Activated naive CD4-positive, alpha-beta T cell treated with anti-CD3 and anti-CD28 coated beads for 36 hours (primary cell): ENCODE measurements at places on chromosomes 16 and 17. TPM values are rescaled to one million over a fixed set of nuclear protein-coding genes. Genes with fewer than 3 reads are reported as not detected.

Gene RRAD
- total RNA-seq = 0.25 TPM

GRCh38 chr17:15038656-15039055, 226.5 kb downstream of the PMP22 start:
- H3K4me3 ChIP-seq = no peak overlapping the region
- no peaks in the 10 kb centered on the region for H3K36me3 ChIP-seq
- DNase-seq = no peak

DNA sequence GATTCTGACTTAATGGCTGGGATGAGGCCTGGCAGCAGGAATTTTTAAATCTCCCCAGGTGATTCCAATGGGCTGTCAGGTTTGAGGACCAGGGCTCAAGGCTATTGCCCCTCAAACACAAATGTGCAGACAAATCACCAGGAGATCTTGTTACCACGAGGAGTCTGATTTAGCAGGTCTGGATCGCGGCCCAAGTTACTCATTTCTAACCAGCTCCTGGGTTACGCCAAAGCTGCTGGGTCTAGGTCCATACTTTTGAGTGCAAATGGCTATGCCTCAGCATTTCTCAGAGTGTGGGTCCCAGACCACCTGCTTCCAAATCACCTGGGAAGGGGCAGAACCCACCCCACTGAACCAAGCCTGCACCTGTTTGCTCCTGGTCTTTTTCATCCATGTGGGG, 33.1 kb downstream of the CNGB1 start:
- H3K4me1 ChIP-seq = no peaks in the 10 kb centered on the region
- no peaks in the 10 kb centered on the region for H3K36me3 ChIP-seq
- no peak overlapping the region for H3K27ac ChIP-seq
- H3K4me3 ChIP-seq = no peak overlapping the region
- no peaks in the 10 kb centered on the region for H3K27me3 ChIP-seq
- no peak for DNase-seq

- H3K4me3 ChIP-seq = no peak overlapping the region
- H3K36me3 ChIP-seq = no peaks in the 10 kb centered on the region
- DNase-seq = no peak
- no peaks in the 10 kb centered on the region for H3K27me3 ChIP-seq
- no peak overlapping the region for H3K27ac ChIP-seq
- H3K4me1 ChIP-seq = no peaks in the 10 kb centered on the region
These were observed 115.7 kb upstream of the KCNJ16 start for GRCh38 chr17:69959283-69959682.

Gene CACNG3
- total RNA-seq = not detected

DNA sequence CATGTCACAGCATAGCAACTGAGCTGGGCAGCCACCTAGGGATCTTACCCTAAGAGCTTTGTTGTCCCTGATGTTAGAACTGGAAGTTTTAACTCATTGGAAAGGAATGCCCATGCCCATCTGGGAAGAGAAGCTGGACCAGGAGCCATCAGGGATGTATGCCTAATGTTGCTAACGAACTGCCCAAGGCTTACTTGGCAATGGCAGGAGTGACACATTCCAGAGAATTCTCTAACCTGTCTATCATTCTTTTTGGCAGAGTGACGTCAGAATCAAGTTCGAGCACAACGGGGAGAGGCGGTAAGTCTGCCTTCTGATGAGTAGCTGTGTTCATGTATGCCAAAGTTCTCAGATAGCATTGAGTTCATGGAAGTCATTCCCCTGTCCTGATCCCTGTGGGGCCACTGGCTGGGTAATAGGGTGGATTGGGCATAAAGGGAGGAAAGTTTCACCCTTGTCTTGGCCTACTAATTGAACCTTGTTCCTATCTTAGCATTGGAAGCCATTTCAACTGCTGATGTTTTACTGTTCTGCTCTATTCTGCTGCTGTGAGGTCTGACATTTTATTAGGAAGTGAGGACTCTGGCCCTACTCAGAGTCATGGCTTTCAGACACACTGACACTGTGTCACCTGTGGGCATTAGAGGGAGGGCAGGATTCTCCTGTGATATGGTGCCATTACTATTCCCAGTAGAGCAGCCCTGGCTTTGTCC, 23.7 kb downstream of the MAP3K3 start:
- peaks cover 14% of the 10 kb centered on the region for H3K36me3 ChIP-seq
- no peak overlapping the region for H3K4me3 ChIP-seq
- DNase-seq = no peak
- H3K27me3 ChIP-seq = no peaks in the 10 kb centered on the region
- peaks cover 12% of the 10 kb centered on the region for H3K4me1 ChIP-seq

GRCh38 chr16:14372471-14372870, 257.6 kb downstream of the PARN start:
- no peaks in the 10 kb centered on the region for H3K27me3 ChIP-seq
- H3K4me1 ChIP-seq = peaks cover 2% of the 10 kb centered on the region
- no peak for DNase-seq
- H3K4me3 ChIP-seq = no peak overlapping the region
- H3K36me3 ChIP-seq = no peaks in the 10 kb centered on the region
- H3K27ac ChIP-seq = no peak overlapping the region

DNA sequence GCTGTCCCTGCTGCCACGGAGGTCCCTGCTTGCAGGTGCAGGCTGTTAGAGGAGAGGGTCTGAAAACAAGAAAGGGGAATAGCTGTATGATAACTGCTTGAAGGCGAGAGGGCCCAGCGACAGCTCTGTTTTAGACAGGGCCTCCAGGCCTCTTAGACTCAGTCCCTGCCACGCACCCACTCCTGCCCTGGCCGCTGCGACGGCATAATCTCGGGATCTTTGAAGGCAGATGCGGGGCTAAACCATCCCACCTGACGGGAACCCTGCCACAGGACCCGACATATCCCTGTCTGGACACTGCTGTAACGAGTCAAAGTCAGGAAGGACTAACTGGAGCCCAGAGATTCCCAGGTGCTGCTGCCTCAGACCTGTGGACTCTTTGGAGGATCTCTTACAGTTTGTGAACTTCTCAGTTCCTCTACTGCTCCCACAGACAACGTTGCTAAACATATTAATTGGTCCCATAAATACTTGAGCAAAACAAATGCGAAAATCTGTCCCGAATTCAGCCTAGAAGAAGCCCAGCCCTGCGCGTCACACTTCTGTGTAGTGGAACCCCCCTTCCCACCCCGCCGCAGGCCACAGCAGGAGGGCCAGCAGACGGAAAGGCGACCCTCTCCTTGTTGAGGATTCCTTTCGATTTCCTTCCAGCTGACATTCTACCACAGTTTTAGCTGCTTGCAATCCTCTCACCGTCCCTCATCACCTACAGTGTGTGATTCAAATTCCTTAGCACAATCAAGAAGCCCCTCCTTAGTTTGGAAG, 998 bp upstream of the TMEM11 start:
- peak overlapping the region; percentile 91 for H3K4me3 ChIP-seq
- peaks cover 63% of the 10 kb centered on the region for H3K4me1 ChIP-seq
- H3K36me3 ChIP-seq = peaks cover 13% of the 10 kb centered on the region
- peak overlapping the region; percentile 83 for H3K27ac ChIP-seq

DNA sequence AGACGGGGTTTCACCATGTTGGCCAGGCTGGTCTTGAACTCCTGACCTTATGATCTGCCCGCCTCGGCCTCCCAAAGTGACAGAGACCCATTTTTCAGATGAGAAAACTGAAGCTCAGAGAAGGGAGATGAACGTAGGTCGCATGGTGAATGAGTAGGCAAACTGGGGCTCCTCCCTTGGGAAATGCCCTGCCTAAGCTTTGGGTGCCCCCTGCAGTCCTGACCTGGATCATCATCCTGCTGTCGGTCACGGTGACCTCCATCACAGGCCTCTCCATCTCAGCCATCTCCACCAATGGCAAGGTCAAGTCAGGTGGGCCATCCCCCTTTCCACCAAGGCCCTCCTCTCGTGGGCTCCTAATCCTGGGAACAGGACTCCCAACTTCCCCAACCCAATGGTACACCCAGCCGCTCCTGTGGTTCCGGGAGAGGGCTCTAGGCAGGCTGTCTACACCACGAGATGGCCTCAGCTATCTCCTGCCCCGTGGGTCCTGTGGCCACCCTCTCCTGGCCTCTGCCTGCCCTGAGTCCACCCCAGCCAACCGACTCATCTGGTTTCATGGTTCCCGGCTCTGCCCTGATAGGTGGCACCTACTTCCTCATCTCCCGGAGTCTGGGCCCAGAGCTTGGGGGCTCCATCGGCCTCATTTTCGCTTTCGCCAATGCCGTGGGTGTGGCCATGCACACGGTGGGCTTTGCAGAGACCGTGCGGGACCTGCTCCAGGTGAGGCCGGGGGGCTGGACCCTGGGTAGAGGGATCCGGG, 4.7 kb downstream of the SLC12A3 start:
- H3K27me3 ChIP-seq = no peaks in the 10 kb centered on the region
- H3K4me3 ChIP-seq = no peak overlapping the region
- DNase-seq = peak; percentile 70
- H3K27ac ChIP-seq = no peak overlapping the region
- peaks cover 11% of the 10 kb centered on the region for H3K4me1 ChIP-seq
- H3K36me3 ChIP-seq = no peaks in the 10 kb centered on the region

GRCh38 chr17:51722994-51723393, 435.5 kb downstream of the CA10 start:
- H3K27me3 ChIP-seq = no peaks in the 10 kb centered on the region
- H3K4me1 ChIP-seq = no peaks in the 10 kb centered on the region
- no peak overlapping the region for H3K4me3 ChIP-seq
- DNase-seq = no peak
- no peak overlapping the region for H3K27ac ChIP-seq

DNA sequence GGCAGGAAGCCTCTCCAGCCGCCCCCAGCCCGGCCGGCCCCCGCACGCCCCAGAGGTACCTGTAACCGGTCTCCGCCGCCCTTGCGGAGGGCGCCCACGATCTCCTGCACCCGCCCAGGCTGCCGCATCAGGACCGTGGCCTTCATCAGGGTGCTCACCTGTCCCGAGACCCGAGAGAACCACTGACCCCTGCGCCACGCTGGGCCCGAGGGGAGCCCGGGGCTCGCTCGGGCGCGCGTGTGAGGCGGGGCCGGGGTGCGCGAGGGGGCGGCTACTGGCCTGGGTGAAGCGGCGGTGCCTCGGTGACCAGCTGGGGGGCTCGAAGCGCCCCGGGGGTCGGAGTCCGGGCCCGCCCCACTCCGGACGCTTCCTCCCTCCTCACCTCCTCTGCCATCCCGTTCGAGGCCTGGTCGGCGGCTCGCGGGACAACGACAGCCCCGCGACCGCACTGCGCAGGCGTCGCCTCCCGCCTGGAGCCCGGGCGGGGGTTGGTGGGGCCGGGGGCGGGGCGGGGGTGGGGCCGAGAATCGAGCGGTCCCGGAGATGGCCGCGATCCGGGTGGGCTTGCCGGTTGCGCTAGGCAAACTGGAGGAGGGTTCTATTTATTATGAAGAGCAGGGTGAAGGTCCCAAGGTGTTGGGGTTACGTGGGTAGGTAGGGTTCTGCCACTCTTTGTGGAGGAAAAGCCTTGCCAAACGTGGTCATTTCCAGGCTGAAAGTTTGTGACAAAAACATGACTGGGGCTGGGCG, at the start of gene NT5C3B:
TSS of gene NT5C3B (minus strand) at position 433 of the 750 bp plus-strand sequence. CDS start at position 394, 39 bp downstream.
- H3K27me3 ChIP-seq = no peaks in the 10 kb centered on the region
- H3K4me3 ChIP-seq = peak within 1 kb of the TSS; percentile 80
- peak; percentile 52 for DNase-seq
- H3K36me3 ChIP-seq = peaks cover 4% of the 10 kb centered on the region

DNA sequence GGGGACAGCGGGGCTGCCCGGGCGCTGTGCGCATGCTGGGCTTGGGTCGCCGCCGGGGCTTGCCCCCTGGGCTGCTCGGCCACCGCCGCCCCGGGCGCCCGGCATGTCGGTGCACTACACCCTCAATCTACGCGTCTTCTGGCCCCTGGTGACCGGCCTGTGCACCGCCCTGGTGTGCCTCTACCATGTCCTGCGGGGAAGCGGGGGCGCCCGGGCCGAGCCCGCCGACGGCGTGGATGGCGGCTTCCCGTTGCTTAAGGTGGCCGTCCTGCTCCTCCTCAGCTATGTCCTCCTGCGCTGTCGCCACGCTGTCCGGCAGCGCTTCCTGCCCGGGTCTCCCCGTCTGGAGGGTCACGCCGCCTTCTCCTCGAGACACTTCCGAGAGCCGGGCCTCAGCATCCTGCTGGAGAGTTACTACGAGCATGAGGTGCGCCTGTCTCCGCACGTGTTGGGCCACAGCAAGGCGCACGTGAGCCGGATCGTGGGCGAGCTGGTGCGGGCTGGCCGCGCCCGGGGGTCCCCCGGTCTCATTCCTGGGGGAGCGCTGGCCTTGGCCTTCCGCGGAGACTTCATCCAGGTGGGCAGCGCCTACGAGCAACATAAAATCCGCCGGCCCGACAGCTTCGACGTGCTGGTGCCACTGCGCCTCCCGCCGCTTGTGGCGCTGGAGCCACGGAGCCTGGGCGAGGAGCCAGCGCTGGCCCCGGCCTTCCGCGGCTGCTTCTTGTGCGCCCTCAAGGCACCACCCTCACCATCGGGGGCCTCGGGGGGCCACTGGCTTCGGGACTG, 789 bp downstream of the ITPRIPL2 start:
- no peak overlapping the region for H3K4me3 ChIP-seq
- H3K36me3 ChIP-seq = no peaks in the 10 kb centered on the region
- no peak overlapping the region for H3K27ac ChIP-seq
- no peak for DNase-seq
- peaks cover 35% of the 10 kb centered on the region for H3K27me3 ChIP-seq

GRCh38 chr16:15041271-15042004, 14.4 kb downstream of the NTAN1 start:
- H3K27me3 ChIP-seq = no peaks in the 10 kb centered on the region
- H3K27ac ChIP-seq = no peak overlapping the region
- DNase-seq = no peak
- H3K36me3 ChIP-seq = peaks cover 15% of the 10 kb centered on the region
- H3K4me3 ChIP-seq = no peak overlapping the region

DNA sequence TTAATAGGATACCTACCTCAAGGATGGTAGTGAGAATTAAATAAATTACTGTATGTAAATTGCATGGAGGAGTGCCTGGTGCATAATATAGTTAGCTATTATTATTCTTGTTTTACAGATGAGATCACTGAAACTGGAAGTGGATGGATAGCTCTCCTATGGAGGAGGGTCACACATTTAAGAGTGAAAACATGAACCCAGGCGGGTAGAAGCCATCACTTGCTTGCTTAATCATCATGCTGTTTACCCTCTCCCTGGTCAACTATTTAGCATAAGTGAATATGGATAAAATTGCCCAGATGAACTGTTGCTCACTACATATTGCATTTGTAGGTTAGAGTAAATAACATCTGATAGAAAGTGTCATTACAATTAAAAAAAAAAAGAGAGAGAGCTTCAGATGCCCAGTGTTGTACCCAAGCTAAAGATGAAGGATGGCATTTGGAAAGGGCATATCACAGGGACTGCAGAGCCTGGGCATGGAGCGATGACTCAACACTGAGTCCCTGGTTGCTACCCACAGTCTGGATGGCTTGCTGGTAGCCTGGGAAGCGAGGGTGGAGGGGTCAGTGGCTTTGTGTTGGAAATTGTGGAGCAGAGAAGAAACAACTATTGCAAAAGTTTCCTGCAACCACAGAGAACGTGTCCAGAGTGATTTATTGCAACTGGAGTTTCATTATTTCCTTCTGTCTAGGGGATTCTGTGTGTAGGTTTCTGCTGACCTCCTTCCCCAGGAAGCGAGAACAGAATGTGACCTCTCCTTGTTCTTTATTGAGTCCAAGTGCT, 414.4 kb downstream of the SHISA9 start:
- H3K27me3 ChIP-seq = peaks cover 3% of the 10 kb centered on the region
- H3K36me3 ChIP-seq = no peaks in the 10 kb centered on the region
- no peaks in the 10 kb centered on the region for H3K4me1 ChIP-seq
